Stimulated activated naive B cell treated with anti-CD40 and anti-IgM and Interleukin-4, amounts not matched to agents 10 μg/mL and 1 μg/mL and 100 μg/mL, for 72 hours (primary cell): ENCODE measurements at places on chromosomes 7 and 10.

DNA sequence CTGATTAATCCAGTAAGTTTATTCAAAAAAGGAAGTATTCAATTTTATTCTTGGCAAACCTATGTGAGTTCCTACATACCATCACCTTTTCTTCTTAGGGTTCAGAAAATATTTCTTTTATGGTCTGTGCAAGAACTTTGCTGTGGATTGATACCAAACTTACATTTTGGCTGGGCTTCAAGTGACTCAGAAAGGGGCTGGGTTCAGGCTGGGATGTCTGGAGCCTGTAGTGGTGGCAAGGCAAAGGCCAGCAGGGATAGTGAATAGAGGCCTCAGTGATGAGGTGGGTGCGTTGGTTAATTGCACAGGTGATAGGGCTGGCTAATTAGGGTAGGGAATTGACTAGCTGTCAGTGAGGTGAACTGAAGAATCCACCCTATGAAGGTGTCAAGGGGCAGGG lies 40.2 kb upstream of the ATXN7L1 start:
- DNase-seq, result no peak

- DNase-seq, result no peak
These were observed 43.2 kb upstream of the GDF10 start for GRCh38 chr10:47256751-47257336.

DNA sequence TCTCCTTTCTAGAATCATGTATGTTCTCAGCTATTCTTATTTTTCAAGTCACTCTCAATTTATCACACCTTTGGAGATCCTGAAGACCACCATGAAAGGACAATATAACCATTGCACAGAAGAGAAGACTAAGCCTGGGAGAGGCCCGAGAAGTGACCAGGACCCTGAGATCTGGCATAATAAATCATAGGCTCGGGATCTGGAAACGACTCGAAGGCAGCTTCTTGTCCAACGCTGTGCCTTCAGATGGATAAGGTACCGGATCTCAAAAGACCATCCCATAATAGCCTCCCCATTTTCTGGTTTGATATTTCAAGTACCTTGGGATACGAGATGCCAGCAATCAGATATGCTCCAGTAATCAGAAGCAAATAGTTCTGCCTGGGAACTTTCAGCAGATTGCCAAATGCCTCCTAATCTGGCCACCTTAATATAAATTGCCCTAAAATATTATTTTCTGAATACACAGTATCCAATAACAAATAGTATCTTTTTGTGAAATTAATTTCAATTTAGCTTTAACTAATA lies 179.2 kb upstream of the ZMIZ1 start:
- no peak for DNase-seq

DNA sequence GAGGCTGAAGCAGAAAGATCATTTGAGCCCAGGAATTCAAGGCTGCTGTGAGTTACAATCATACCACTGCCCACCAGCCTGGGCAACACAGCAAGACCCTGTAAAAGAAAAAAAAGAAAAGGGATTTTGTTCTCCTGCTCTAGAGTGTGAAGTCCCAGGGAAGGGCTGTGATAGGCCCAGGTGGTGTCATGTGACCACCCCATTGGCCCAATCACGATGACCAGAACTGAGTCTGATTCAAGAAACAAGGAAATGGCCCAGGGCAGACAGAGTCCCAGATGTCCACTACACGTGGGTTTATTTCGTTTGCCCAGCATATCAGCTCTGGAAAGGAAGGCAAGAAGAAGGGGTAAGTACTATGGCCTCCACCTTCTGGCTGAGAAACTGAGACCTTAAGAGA lies 81.3 kb upstream of the CUX1 start:
- DNase-seq, result no peak

GRCh38 chr7:138126928-138127327 lies 50.7 kb downstream of the AKR1D1 start:
- no peak for DNase-seq

DNA sequence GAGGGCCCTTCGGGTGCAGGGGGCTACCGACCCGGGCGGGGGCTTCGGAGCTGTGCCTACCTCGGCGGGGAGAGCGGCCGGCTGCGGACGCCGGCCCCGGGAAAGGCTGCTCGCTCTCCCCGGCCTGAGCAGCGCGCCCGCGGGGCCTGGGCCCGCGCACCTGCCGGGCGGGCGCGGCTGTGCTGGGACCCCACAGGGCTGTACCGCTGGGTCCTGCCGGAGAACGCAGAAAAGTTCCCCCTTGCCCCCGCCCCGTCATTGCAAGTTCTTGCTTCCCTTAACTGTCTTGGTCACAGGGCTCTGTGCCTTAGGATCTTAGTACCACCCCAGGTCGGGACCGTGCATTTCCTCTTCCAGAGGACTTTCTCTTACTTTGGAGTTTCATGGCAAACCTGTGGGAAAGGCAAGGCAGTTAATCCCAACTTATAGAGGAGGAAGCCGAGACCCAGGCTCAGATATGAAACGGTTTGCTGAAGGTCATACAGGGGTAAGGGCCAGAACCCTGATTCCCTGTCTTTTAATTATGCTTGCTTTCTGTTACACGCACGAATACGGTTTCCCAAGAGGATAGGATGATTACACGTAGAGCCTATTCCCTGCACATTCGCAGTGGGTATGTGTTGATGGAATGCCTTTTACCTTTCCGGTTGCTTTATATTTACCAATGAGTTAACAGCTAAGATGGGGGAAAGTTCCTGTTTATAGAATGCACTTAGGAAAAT lies 652 bp downstream of the PCGF5 start:
- no peak for DNase-seq

GRCh38 chr10:119132521-119133345 lies 28.8 kb downstream of the DENND10 start:
- no peak for DNase-seq

GRCh38 chr7:48083114-48083830 lies 5.8 kb upstream of the UPP1 start:
- no peak for DNase-seq

- no peak for DNase-seq
These were observed 57.5 kb downstream of the CAMK1D start for GRCh38 chr10:12406764-12407400.

- DNase-seq, result no peak
These were observed 48.8 kb downstream of the GLCCI1 start for GRCh38 chr7:8017423-8017822.

DNA sequence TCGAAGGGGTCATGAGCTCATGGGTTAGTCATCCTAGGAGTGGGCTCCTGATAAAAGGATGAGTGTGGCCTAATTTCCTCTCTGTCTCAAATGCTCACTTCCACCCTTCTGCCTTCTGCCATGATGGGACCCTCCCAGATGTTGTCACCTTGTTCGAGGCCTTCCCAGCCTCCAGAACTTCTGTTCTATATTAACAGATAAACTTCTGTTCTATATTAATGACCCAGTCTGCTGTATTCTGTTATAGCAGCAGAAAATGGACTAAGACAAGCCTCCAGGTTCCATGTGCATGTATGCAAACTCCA lies 583.2 kb downstream of the GLRX3 start:
- DNase-seq, result no peak

DNA sequence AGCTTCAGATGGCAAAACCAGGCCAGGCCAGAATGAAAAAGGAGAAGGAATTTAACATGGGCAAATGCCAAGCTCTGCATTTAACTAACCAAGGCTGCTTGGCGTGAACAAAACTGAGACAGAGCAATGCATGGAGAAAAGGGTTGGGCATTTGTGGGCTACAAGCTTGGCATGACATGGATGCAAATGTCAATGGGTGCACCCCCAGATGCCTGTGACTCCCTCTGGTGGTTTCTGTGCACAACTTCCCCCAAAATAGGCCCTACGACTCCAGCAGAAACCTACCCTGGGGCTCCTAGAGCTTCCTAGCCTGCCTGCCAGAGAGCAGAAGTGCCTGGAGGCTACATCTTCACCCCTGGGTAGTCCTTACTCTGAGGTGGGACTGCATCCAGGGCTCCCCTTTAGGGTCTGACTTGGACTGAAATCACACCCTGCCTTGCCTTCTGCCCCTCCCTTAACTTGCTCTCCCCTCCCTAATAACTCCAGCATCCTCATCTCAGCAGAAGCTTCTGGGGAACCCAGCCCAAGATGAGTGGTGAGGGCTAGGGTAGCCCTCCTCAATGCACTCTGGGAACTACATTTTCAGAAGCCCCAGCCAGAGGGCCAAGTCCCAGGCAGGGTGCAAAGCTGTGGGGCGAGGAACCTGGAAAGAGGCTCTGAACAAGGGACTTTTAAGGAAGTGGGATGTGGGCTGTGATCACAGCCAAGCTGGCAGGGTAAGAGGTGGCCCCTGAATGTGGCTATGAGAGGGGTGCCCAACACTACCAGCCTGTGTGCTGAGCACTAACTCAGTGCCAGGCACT lies 11.3 kb downstream of the GPRIN2 start:
- DNase-seq, result no peak

DNA sequence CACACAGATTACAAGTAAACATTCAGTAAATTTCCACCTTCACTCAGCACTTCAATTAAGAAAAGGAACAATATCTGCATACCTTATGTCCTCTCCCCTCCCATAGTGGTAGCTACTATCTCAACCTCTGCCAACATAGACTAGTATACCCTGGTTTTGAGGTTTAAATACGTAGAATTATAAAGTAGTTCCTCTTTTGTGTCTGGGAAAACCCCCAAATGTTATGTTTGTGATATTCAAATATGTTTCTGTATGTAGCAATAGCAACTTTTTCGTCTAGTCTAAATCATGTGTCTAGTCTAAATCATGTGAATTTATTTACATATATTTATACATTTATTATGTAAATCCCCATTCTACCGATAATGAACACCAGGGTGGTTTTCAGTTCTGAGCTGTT lies 13.2 kb upstream of the CAMK2B start:
- DNase-seq, result no peak

DNA sequence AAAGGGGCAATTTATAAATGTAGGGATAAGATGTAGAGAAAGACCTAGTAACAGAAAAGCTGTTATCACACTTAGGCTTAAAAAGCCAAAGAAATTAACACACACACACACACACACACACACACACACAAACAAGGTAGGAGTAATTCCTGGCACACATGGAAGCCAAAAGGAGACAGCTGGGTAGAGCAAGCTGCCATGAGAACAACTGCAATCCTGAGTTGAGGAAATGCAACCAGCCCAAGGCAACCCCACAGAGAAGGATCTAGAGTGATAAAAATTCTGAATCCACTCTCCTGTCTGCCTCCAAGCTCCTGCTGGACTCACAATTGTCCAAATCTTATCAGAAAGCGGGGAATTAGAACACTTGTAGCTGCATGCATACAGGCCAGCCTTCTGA lies 229.1 kb upstream of the DGKB start:
- no peak for DNase-seq

DNA sequence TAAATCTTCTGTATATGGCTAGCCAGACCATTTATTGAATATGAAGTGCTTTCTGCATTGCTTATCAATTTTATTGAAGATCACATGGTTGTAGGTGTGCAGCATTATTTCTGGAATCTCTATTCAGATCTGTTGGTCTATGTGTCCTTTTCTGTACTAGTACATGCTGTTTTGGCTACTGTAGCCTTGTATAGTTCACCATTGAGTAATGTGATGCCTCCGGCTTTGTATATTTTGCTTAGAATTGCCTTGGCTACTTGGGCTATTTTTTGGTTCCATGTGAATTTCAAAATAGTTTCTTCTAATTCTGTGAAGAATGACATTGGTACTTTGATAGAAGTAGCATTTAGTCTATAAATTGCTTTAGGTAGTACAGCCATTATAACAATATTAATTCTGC lies 1187.2 kb downstream of the XPNPEP1 start:
- DNase-seq, result no peak

- DNase-seq, result no peak
These were observed 15.8 kb upstream of the BNIP3 start for GRCh38 chr10:131997366-131998049.

GRCh38 chr7:30524545-30524944 lies 19.9 kb upstream of the GGCT start:
- no peak for DNase-seq

DNA sequence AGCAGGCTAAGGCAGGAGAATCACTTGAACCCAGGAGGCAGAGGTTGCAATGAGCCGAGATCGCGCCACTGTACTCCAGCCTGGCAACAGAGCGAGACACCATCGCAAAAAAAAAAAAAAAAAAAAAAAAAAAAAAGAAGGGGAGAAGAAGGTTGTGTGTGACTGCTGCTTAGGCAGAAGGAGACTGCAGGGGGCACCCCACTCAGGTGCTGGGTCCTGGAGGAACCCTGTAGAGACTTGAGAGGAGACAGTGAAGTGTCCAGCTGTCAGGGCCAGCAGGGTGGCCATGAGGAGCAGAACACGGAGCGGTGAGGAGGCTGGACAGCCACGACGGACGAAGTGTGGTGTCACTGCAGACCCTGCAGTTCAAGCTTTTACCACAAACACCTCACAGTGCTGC lies 99.0 kb upstream of the NMT2 start:
- DNase-seq, result no peak

- peak; percentile 9 for DNase-seq
These were observed 133.4 kb downstream of the LRRC4 start for GRCh38 chr7:127897704-127898454.

- DNase-seq, result no peak
These were observed 271.6 kb downstream of the WDR37 start for GRCh38 chr10:1327759-1328158.

DNA sequence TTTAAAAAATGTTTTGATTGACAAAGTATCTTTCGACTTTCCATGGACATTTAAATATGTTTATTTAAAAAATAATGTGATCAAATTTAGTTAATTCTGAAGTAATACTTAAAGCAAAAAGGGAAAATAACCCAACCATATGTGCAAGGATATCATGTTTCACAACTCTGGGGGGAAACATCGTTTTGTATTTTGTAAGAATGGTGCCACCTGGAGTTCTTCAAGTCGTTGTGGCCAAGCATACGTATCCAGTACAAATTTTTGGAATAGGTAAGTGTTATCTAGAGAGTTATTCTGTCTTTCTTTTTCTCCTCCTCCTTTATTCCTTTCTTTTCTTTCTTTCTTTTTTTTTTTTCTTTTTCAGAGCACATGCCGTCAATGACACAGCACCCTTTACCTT lies 176.2 kb upstream of the CSTF2T start:
- no peak for DNase-seq

GRCh38 chr7:18312482-18312881 lies 183.1 kb upstream of the HDAC9 start:
- no peak for DNase-seq

GRCh38 chr7:50695026-50695425 lies 87.7 kb downstream of the GRB10 start:
- no peak for DNase-seq

- no peak for DNase-seq
These were observed 221.0 kb upstream of the FZD1 start for GRCh38 chr7:91043186-91043585.

DNA sequence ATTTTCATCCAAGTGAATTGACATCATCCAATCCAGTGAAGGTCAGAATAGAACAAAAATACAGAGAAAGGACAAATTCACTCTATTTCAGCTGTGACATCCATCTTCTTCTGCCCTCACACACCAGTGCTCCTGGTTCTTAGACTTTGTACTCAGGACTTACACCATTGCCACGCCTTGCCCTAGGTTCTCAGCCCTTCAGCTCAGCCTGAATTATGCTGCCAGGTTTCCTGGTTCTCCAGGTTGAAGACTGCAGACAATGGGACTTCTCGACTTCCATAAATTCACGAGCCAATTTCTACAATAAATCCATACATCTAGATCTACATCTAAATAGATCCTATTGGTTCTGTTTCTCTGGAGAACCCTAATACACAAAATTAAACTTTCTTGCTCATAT lies 181.2 kb upstream of the KCND2 start:
- no peak for DNase-seq
